NCI-H774 (cell line): ENCODE measurements at places on chromosomes 3 and 15.

DNA sequence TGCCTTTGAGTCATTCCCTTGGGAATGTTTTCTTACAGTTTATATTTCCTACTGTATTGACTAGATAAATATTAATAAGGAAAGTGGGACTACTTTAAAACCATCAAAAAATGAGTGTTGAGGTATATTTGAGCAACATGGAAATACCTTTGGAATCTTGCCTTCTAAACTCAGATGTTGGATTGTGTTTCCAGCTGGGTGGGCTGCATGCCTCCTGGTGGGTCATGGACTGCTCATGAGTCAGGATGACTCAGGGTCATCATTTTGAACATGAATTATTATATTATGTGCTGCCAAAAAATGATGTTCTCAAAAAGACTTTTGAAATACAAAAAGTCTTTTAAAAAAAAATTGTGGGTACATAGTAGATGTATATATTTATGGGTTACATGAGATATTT is 41.1 kb upstream of the APH1B start:
- no peak for DNase-seq

DNA sequence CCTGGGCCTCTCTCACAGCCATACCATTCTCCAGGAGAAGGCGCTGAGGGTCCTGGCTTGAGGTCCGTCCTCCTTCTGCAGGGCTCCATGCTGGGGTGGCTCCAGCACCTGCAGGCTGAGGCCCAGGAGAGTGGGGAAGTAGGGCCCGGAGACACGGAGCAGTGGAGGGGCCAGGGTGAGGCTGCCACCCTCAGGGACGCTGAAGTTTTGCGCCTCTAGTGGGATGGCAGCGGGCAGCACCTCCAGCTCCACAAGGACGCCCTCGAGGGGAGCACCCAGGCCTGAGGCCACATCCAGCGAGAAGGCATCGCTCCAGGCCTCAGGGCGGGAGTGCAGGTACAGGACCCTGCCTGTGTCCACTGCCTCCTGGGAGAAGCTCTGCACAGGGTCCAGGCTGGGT is 27.5 kb downstream of the CSPG4 start:
- DNase-seq = no peak

DNA sequence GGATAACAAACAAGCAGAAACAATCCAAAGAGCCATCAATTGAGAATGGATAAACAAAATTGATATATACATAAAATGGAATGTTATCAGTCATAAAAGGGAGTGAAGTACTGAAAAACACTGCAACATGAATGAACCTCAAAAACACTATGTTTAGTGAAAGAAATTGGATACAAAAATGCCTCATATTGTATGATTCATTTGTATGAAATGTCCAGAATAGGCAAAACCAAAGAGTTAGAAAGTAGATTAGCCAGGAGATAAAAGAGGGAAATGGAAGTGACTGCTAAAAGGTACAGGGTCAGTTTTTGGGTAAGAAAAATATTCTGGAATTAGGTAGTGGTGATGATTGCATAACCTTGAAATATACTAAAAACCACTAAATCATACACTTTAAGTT is 9.8 kb upstream of the SLC25A36 start:
- DNase-seq = no peak

- DNase-seq = no peak
Observed at GRCh38 chr3:127848131-127849129, 26.1 kb upstream of the MGLL start.

DNA sequence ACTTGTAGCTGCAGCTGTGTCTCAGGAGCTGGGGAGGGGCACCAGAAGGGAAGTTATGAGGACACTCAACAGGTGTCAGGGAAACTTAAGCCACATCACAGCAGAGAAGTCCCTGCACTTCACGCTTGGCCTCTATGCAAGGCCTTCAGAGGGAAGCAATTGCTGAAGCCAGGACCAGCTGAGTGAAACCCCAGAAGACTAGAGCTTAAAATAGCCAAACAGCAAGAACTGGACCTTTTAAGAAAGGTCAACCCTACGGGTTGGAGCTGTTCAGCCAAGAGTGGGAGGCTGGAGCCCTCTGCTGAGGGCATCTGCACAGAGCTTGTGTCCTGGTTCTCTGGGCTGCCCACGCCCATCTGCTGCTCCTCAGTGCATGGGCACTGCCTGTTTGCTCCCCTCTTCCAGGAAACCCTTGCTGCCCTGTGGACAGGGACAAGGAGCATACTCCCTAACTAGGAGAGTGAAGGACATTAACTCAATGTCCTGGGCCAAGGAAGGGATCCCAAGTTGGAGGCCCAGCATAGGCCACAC is 3.9 kb upstream of the GRAMD2A start:
- DNase-seq = no peak

- DNase-seq = no peak
Observed at GRCh38 chr3:97257942-97258697, 443.7 kb downstream of the EPHA6 start.

- no peak for DNase-seq
Observed at GRCh38 chr15:58732625-58733363, 16.7 kb downstream of the ADAM10 start.

- no peak for DNase-seq
Observed at GRCh38 chr3:4754180-4755086, 224.8 kb upstream of the BHLHE40 start.

GRCh38 chr15:63083541-63083940 is 38.1 kb upstream of the LACTB start:
- DNase-seq = no peak

- DNase-seq = no peak
Observed at GRCh38 chr3:41276191-41276590, 76.9 kb downstream of the CTNNB1 start.

DNA sequence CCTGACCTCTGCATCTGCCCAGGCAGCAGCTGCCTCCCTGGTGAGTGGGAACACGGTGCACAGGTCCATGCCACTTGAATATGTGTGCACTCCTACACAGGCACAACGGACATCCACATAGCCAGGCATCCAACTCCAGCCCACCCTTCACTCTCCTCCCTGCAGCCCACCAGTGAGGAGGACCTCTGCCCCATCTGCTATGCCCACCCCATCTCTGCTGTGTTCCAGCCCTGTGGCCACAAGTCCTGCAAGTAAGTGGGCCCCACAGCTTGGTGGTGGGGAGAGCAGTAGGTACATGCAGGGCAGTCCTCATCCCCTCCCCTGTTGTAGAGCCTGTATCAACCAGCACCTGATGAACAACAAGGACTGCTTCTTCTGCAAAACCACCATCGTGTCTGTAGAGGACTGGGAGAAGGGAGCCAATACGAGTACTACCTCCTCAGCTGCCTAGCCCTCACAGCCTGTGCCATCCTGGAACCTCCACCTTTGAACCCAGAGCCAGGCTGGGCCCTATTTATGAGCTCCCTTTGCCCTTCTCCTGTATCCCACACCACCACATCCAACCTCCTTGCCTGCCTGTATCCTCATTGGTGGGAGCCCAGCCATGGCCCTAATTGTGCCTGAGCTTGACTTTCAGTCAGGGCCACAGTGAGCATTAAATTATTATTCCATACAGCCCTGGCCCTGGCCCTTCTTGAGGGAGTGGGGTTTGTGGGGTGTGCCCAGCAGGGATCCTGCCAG is 1.5 kb upstream of the AMIGO3 start:
- no peak for DNase-seq

DNA sequence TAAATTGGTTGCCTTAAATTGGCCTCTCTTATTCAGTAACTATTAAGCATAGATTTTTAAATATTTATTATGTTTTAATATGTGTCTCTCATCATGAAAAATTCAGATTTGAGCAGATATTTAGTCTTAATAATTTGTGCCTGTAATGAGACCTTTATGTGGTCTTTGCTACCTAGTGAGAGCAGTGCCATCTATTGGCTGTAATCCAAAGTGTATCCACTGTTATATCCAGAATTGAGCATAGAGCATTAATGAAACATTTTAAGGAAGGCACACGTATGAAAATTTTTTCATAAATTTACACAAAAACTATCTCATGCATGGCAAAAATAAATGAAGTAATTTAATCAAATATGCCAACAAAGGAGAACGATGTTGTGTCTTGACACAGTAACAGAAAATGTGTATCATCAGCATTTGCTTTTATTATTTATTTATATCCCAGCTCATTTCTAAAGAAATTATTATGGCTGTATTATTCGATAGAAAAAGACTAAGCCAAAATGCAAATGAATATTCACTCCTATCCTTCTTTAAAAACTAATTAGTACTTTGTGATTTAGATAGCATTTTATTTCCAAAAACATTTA is 203.5 kb downstream of the RSRC1 start:
- DNase-seq = no peak

DNA sequence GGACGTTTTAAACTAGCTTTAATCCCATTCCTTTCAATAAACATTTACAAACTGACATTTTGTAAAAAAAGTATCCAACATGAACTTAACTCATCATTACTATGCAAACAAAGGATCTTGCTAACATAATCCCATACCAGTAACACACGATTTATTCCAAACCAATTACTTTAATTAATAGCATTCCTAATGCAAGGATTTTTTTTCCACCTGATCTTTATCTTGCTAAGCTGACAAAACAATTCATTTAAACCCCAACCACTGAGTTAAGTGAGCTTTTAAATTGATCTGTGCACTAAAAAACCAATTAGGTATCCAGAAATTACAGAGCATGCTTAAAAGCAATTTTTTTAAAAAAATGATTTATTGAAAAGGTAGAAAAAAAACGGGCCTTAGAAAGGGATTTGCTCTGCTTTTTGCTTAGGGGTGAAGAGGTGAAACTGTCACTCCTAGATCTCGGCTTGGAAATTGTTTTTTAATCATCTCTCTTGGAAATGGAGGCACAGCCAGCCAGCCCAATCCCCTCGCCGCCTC is 1.2 kb downstream of the SH3BP5 start:
- no peak for DNase-seq

DNA sequence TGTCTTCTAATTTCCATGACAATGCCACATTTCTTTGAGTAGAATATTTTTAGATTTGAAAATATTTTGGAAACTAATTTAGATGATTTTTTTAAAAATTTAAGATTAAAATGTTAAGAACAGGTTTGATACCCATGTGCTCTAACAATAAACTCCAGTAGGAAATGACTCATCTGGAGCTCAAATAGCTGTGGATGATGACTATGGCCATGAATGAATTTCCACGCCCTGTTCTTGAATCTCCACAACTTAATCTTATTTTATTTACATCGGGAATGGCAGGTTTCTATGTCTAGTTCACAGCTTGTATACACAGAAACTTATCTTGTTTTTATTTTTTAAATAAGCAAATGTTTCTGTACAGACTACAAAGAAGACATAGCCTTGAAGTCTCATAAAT is 726.8 kb downstream of the NAALADL2 start:
- no peak for DNase-seq

GRCh38 chr3:120102674-120103073 is 8.4 kb upstream of the GSK3B start:
- DNase-seq = no peak

DNA sequence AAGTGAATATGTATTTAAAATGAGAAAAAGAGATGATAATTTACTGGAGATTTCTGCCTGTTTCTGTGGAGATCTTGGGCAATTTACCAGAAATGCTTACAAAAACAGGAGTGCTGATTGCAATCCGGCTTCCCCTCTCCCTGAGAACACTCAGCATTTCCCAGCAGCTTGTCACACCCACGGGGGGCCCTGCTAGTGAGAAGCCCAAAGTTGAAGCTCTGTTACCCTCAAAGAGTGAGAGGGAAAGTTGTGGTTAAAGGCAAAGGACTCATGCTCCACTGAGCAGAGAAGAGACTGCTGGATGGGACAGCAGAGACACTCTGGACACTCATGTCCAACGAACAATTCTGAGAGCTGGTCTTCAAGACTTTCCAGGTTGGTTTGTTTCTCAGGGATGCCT is 2.9 kb downstream of the MCTP2 start:
- DNase-seq = no peak

DNA sequence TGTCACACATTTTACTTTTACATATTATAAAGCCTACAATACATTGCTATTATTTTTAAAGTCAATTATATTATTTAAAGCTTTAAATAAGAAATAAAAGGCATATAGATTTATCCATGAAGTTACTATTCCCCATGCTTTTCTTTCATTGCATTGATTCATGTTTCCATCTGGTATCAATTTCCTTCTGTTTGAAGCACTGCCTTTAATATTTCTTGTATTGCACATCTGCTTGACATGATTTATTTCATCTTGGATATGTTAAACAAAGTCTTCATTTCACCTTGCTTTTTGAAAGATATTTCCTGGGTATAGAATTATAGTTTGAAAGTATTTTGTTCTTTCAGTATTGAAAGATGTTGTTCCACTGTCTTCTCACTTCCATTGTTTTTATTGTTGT is 174.3 kb upstream of the MBNL1 start:
- DNase-seq = no peak

- DNase-seq = no peak
Observed at GRCh38 chr15:80854104-80854503, 74.9 kb downstream of the CEMIP start.

DNA sequence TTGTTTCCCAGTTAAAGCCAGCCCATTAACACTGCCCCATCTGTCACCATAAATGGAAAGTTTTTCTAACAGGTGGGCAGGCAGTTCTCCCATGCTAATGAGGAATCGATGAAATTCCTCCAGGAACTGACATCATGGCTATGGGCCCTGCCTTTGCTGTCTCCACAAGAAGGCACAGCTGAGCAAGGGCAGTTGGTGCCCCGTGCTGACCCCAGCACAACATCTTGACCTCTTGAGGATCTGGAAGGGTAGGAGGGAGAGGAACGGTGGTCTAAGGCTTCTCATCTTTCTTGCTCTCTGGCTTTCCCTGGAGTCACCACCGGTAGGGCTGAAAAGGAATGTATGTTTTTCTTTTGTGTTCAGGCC is 46.7 kb downstream of the CHCHD6 start:
- DNase-seq = no peak

- peak; percentile 26 for DNase-seq
Observed at GRCh38 chr3:87167628-87168456, 59.3 kb upstream of the CHMP2B start.

DNA sequence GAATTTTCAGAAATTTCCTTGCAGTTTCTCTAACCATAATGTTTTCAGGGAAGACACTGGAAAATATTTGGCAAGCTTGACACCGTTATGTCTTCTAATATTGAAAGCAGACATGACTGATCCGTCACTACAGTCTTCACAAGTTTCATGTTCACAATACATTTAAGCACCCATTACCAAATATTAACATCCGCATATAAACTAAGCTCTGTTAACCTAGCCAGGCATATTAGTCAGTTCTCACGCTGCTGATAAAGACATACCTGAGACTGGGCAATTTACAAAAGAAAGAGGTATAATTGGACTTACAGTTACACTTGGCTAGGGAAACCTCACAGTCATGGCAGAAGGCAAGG is 162.7 kb upstream of the LYSMD4 start:
- no peak for DNase-seq

DNA sequence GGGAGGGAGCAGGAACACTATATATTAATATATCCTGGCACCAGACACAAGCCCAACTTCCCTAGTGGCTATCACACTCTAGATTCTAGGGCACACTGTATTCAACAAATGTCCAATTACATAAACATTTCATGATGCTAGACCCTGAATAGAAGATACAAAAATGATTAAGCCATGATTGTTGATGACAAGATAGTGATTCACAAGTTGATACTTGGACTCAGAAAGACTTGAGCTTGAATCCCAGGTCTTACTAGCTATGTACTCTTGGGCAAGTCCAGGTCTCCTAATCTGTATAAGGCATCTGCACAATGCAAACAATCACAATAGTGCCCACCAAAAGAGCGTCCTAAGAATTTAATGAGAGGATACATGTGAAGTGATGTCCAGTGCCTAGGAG is 10.0 kb upstream of the SNTN start:
- DNase-seq = no peak
